ENCODE measurements at places on chromosomes 2 and 18. TPM values are rescaled to one million over a fixed set of nuclear protein-coding genes. Genes with fewer than 3 reads are reported as not detected.

Gene DHRS9
- polyA plus RNA-seq: 0.25 TPM

Gene GATA6
- 7.2 TPM for polyA plus RNA-seq

Gene HRH4
- 0.14 TPM for polyA plus RNA-seq

Gene CFAP65
- polyA plus RNA-seq: 1.1 TPM

Gene HAAO
- 49.0 TPM for polyA plus RNA-seq

Gene SLC14A1
- 1.8 TPM for polyA plus RNA-seq

Gene DSEL
- polyA plus RNA-seq: 21.8 TPM

Gene PCARE
- polyA plus RNA-seq: 0.30 TPM

Gene DYNAP
- not detected for polyA plus RNA-seq

Gene GBX2
- polyA plus RNA-seq: 0.39 TPM

Gene DUSP2
- polyA plus RNA-seq: 3.1 TPM

Gene AMER3
- polyA plus RNA-seq: 0.03 TPM

Gene CHRND
- polyA plus RNA-seq: 1.2 TPM

Gene DLX1
- 0.37 TPM for polyA plus RNA-seq

Gene CCBE1
- 28.8 TPM for polyA plus RNA-seq

Gene NT5C1B
- 0.83 TPM for polyA plus RNA-seq

Gene GULP1
- polyA plus RNA-seq: 54.2 TPM

Gene MC5R
- not detected for polyA plus RNA-seq

Gene SPATA3
- polyA plus RNA-seq: not detected

Gene REEP1
- 3.5 TPM for polyA plus RNA-seq

Gene ANKRD30B
- polyA plus RNA-seq: 0.07 TPM

Gene MCFD2
- 90.1 TPM for polyA plus RNA-seq

Gene MRO
- 2.9 TPM for polyA plus RNA-seq

Gene TOGARAM2
- 0.83 TPM for polyA plus RNA-seq

Gene ADD2
- 7.6 TPM for polyA plus RNA-seq

Gene TDRD15
- 0.04 TPM for polyA plus RNA-seq

Gene CIB4
- 0.28 TPM for polyA plus RNA-seq

Gene NDC80
- 23.8 TPM for polyA plus RNA-seq

Gene TTC21B
- polyA plus RNA-seq: 25.3 TPM

Gene ANKRD62
- 0.03 TPM for polyA plus RNA-seq

Gene PLCD4
- 9.6 TPM for polyA plus RNA-seq

Gene TUBA4B
- 1.1 TPM for polyA plus RNA-seq

Gene ZNF236
- 13.9 TPM for polyA plus RNA-seq

Gene SIX3
- not detected for polyA plus RNA-seq

Gene SERPINB3
- not detected for polyA plus RNA-seq

Gene NAPG
- polyA plus RNA-seq: 23.0 TPM

Gene DSG4
- not detected for polyA plus RNA-seq

Gene BBS5
- 16.9 TPM for polyA plus RNA-seq

Gene CD8A
- polyA plus RNA-seq: 0.26 TPM

Gene TMEFF2
- 12.3 TPM for polyA plus RNA-seq

Gene TEKT4
- polyA plus RNA-seq: 0.20 TPM

Gene IL37
- polyA plus RNA-seq: not detected

Gene EFEMP1
- polyA plus RNA-seq: 95.5 TPM

Gene SLC5A7
- 0.43 TPM for polyA plus RNA-seq

Gene DTYMK
- polyA plus RNA-seq: 49.5 TPM

Gene KIF5C
- polyA plus RNA-seq: 4.4 TPM

Gene SMYD1
- 0.10 TPM for polyA plus RNA-seq

Gene NMUR1
- 1.1 TPM for polyA plus RNA-seq

Gene EPAS1
- 44.2 TPM for polyA plus RNA-seq

Data from renal pelvis (tissue), 12 donors.